NCI-H82 (cell line): ENCODE measurements at places on chromosomes 6 and 20.

DNA sequence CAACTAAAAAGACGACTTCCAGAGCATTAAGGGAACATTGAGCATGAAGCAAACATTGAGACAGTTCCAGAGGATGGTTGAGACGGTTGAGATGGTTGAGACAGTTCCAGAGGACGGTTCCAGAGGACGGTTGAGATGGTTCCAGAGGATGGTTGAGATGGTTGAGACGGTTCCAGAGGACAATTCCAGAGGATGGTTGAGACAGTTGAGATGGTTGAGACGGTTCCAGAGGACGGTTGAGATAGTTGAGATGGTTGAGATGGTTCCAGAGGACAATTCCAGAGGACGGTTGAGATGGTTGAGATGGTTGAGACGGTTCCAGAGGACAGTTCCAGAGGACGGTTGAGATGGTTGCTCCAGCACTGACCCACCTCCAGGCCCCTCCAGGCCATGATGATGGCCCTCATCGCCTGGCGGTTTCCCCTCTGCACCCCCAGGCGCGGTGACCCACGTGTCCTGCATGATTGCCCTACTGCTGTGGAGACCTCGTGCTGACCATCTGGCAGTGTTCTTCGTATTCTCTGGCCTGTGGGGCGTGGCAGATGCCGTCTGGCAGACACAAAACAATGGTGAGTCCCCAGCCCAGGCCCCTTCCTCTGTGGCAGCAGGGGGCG is 16.3 kb downstream of the UNC93A start:
- no peak for DNase-seq

DNA sequence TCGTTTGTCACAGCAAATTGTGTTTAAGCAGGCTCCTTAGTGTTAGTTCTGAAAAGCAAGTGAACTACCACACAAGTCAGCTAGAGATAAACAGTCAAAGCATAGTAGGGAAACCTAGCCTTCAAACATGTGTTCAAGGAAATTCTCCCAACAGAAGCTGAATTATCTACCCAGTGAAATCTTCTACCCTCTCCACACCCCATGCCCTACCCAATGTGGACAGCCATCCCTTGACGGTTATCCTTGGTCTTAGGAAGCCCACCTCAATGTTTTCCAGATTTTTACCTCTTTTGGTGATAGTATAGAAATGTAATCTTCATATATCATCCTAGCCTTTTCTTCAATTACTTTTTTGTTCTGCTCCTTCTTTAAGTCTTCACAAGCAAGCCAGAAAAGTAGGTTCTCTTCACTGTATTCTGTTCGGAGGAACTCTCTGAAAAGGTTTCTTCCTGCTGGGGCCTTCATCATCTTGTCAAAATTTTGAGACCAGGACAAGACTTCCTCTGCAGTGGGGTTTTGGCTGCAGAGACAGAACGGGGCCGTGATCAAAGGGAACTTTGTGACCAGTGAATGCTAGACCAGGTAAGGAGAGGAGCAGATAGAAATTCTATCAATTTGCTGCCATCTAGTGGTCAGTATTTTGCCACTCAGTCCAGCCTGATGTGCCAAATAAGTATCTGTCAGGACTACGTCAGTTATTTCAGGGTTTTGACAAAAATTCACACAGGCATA is 21.6 kb upstream of the MTRF1L start:
- DNase-seq: peak; percentile 83

GRCh38 chr6:47262231-47262630 is 47.5 kb downstream of the TNFRSF21 start:
- no peak for DNase-seq

- DNase-seq: no peak
These were observed 42.1 kb downstream of the FAM209B start for GRCh38 chr20:56575157-56575556.

DNA sequence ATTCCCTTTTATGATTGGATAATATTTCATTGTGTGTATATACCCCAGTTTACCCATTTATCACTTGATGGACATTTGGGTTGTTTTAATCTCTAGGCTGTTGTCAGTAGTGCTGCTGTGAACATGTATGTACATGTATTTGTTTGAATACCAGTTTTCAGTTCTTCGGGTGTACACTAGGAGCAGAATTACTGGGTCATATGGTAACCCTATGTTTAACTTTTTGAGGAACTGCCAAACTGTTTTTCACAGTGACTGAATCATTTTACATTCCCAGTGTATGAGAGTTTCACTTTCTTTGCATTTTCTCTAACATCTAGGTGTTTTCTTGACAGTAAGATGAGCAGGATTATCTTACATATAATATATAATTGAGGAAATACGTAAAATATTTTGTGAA is 44.7 kb upstream of the ADIG start:
- DNase-seq: no peak

DNA sequence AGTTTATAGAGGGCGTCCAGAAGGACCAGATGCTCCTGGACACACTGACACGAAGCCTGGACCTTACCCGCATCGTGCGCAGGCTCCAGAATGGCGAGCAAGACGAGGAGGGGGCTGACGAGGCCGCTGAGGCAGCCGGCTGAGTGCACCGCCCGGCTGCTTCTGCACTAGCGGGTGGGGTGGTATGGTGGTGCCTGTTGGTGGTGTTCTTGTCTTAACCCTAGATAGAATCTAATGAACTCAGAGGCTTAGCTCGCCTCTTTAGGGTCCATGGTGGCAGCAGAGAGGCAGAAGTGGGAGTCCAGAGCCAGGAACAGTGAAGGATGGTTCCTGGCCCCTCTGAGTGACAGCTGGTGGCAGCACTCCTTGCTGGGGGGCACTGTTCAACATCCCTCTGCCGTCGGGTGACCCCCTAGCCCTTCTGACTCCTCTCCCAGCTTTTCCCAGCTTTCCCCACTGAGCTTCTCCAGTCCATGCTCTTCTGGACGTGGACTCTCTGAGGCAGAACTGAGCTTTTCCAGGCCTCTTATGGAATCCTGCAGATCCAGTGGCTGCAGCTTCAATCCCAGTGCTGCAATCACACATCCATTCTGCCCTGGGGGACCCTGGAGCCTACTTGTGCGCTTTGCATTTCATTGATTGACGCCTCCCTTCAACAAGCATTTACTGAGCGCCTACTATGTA is 6.2 kb downstream of the GUCA1A start:
- DNase-seq: no peak

DNA sequence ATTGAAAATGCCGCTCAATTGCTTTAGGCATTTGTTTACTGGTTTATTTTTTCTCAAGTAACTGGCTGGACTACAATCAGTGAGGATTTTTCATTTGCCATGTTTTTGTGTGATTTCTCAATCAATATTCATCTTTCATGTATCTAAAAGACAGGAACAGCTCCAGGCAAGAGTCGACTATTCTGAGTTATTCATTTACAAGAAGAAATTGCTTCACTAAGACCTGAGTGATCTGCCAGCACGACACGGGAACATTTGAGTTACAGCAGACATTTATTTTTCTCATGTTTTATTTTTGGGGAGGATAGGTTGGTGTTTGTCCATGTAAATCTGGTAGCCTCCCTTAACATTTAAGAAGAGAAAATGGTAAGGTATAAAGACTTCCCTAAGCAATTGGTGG is 124.1 kb downstream of the CBLN4 start:
- no peak for DNase-seq

GRCh38 chr6:169571123-169571962 is 130.5 kb downstream of the WDR27 start:
- no peak for DNase-seq

DNA sequence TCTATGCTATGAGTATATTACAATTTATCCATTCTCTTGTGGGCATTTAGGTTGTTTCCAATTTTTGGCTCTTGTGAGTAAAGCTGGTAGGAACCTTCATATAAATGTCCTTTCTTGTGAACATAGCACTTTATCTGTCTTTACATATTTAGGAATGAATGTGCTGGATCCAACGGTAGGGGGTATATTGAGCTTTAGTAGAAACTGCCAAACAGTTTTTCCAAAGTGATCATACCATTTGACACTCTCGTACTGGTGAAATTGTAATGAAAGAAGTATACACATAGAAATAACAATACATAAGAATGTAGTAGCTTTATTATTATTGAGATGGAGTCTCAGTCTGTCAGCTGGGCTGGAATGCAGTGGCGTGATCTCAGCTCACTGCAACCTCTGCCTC is 30.9 kb upstream of the ARMH2 start:
- no peak for DNase-seq
